Stimulated activated CD4-positive, alpha-beta T cell treated with anti-CD3 and anti-CD28 coated beads, Interleukin-4, amount 100 ng/mL, for 48 hours (primary cell): ENCODE measurements at places on chromosomes 6 and 20.

DNA sequence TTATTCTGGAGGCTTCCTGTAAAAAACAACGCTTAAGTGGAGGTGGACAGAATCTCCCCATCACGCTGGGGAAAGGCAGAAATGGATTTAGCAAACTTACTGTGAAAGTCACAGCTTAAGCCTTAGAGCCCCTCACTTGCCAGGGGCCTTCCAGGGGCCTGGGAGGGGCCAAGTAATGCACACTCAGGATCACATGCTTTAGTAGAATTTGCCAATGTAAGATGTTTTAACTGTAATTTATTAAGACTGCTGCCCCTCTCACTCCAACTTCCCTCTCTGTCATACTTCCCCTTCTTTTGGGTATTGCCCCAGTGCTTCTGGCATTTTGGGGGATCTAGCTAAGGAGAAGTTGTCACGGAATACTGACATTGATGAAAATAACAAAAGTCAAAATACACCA is 12.6 kb upstream of the ADA start:
- DNase-seq: no peak

DNA sequence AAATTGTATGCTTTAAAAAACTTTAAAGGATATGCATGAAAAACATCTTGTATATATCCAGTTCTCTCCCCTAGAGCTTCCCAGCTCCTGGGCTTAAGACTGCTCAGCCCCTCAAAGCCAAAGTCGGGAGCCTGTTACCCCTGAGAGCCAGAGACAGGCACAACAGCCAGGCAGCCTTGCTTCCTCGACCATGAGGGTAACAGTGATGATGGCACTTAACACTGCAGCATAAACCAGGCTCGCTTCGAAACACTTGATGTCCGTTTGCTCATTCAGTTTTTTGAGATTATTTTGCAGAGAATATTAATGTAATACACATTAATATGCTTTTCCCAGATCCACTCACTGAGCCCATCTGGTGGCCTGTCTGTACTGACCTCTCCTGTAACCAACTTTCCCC is 47.2 kb downstream of the RPP40 start:
- DNase-seq: no peak

DNA sequence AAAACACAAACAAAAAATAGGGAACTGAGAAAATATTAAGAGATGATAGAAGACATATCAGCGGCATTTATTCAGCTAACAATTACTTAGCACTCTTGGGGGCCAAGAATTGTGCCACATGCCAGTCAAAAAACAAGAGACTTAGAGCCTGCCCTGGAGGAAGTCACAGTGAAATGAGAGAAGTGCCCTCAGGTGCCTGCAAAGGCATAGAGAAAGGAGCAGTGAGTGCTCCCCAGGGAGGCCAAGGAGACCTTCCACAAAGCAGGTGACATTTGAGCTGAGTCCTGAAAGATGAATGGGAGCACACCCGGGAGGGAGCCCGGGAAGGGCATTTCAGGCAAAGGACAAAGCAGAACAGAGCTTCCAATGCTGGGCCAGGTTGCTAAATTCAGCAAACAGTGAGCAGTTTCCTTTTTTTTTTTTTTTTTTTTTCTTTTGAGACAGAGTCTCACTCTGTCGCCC is 184.7 kb upstream of the JARID2 start:
- DNase-seq: no peak

DNA sequence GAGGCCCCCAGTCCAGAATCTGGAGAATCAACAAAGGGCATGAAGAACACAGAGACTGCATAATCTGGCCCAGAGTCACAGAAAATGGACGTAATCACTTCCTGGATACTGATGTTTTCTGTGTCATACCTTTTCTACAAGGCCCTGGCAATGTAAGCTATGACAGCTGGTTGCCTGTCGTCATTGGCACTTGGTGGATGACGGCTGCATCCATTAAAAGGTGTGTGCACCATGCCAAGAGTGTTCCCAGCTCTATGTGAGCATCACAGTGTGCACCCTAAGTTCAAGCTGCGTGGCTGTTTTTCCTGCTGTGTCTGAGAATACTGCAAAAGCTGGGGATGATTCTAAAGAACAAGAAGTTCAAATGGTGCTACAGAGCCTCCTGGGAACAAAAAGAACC is 275.2 kb upstream of the CNR1 start:
- DNase-seq: no peak

- no peak for DNase-seq
Measured at GRCh38 chr6:43043310-43043709, 10.3 kb downstream of the CUL7 start.

- DNase-seq: no peak
Measured at GRCh38 chr6:129312880-129313279, 397.1 kb downstream of the ARHGAP18 start.
